Esophagus squamous epithelium (tissue), 5 donors: ENCODE measurements at places on chromosomes 2 and 18.

DNA sequence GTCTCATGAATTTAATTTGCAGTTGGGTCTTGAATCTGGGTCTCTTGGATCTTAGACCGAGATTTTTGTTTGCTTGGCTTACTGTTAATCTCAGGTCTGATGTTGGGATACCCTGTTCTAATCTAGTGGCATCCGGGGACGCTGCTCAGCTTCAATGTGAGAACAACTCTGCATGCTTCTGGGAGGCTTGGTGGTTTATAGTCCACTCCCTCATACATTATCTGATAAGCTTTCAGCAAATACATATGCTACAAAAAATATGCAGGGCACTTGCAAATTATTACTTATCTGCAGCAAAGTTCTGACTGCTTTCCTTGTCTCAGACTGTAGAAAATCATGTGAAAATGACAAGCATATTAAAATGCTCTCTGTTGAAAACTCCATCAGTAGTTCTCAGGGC, 39.4 kb downstream of the RNF144A start:
- no peak for DNase-seq

- no peak for DNase-seq
Observed at GRCh38 chr2:22487541-22487940, 897.4 kb upstream of the KLHL29 start.

- no peak for DNase-seq
Observed at GRCh38 chr2:241893265-241893664, 23.7 kb downstream of the RTP5 start.

DNA sequence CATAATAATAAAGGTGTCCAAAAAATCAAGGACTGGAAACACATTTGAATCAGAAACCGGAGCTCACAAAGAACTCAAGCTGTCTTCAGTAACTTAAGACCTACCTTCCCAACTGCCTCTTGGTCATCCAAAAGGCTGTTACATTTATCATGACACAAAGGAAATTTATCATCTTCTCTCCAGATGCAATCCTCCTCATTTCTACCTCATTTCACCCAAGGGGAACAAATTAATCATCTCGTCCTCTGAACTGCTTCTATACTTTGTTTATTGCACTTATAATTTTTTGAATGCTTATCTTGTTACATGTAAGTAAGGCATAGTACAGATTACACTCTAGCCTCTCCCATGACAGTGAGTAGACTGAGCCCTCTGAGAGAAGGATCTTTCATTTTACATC, 105.1 kb upstream of the RGPD4 start:
- DNase-seq: no peak

- DNase-seq: no peak
Observed at GRCh38 chr18:74249181-74249968, 42.4 kb downstream of the CYB5A start.

DNA sequence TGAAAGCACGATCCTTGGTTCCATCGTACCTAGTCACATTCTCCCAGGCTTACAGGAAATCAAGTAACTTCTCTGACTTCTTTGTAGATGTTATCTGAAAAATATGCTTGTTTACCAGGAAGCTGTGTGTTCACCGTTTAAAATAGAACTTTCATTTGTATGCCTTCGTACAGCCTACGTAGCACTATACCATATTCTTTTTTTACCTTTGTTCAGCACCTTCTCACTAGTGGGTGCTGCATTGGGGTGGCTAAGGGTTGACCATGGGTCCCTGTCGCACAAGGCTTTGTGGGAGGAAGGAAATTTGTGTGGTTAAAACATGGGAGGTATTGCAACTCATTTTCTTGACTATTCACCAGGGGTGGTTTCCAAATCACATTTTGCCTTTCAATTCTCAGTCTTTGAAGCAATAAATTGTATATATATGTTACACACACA, 16.6 kb downstream of the MALT1 start:
- no peak for DNase-seq

- no peak for DNase-seq
Observed at GRCh38 chr2:24540011-24540477, 49.0 kb downstream of the NCOA1 start.

- DNase-seq: no peak
Observed at GRCh38 chr2:36060133-36060532, 295.4 kb upstream of the CRIM1 start.

- no peak for DNase-seq
Observed at GRCh38 chr18:26091047-26091630, 726 bp upstream of the SS18 start.

- DNase-seq: no peak
Observed at GRCh38 chr2:170336408-170336807, 158.5 kb downstream of the MYO3B start.

DNA sequence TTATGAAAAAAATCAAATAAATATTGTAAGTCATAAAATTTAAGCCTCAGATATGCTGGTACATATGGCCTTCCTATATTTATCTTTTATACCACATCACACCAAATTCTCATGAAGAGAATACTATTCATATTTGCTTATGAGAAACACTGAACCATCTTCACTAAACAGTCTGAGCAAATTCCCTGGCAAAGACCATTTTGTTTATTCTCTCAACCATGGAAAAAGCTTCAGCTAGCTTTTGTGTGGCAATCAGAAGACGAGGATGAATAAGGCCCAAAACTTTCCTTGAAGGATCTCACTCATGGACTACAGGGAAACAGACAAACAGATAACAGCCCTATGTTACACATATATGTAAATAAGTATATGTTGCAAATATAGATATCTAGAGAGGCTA, 252.1 kb downstream of the TMX3 start:
- no peak for DNase-seq

DNA sequence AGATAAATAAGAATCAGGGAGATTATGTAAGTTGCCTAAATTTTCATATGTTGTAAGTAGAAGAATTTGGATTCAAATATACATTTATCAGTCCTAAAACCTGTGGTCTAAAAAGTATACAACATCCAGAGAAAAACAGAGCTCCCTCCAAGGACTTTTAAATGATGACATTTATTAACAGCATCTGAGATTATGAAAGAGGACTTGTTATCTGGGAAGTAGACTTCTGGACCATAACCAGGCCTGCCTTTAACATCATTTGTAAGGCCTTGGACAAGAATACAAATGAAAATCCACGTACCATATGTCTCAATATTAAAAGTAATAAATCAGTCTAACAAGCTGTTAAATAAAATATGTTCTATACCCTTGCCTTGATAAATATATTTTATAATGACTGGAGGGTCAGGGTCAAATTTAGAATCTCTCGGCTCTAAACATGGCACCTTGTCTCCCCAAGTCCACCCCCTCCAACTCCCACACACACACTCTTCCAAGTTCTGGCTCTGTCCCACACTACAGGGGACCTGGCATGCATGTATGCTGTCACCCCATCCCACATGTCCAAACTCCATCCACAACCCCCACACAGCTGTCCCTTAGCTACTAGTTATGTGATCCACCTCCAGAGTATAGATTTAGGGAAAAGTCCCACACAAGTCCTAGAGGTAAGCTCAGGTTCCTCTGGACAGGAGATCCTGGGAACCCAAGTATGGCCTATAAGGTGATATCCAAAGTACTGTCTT, 382.6 kb downstream of the CDH2 start:
- no peak for DNase-seq

GRCh38 chr2:198767694-198768093, 690.0 kb downstream of the SATB2 start:
- DNase-seq: no peak

- DNase-seq: no peak
Observed at GRCh38 chr18:74336656-74337055, 21.0 kb downstream of the C18orf63 start.

DNA sequence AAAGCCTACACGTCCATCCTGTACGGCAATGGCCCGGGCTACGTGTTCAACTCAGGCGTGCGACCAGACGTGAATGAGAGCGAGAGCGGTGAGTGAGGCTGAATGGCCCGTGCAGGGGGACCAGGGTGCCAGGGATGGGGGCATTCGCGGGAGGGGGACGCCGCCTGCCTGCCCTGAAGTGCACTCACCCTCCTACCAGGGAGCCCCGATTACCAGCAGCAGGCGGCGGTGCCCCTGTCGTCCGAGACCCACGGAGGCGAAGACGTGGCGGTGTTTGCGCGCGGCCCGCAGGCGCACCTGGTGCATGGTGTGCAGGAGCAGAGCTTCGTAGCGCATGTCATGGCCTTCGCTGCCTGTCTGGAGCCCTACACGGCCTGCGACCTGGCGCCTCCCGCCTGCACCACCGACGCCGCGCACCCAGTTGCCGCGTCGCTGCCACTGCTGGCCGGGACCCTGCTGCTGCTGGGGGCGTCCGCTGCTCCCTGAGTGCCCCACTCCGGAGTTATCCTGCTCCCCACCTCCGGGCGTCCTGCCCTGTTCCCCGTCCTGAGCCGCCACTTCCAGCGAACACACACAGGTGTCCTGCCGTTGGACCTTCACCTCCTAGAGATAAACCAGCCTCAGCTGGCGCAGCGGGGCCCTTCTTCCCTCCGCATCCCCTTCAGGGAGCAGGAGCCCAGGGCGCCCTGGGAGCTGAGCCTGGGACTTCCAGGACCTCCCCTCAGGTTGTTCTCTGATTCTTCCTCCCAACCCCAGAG, 2.9 kb downstream of the ALPI start:
- no peak for DNase-seq
